ENCODE measurements at places on chromosomes 7 and 10.

- peak; percentile 17 for DNase-seq
These were observed 1.9 kb downstream of the FOXK1 start for GRCh38 chr7:4683884-4684565.

DNA sequence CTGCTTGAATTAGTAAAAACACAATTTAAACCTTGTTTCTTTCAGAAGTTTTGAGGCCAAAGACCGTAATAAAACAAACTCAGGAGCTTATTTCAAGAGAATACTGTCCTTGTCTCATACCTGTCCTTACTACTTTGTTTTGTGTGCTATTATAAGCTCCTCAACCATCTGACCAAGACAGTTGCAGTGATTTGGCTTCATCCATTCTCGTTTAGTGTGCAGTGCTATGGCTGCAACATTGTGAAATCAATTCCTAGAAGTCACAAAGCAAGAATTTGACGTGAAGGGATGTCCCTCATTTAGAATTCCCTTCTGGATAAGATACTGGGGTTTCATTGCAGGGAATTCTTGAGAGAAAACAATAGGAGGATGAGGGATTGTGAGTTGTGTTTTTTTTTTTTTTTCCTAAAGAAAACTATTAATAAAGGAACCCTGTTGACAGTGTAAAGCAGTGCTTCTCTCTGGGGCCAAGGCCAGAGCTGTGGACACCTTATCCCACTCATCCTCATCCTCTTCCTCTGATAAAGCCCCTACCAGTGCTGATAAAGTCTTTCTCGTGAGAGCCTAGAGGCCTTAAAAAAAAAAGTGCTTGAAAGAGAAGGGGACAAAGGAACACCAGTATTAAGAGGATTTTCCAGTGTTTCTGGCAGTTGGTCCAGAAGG, at the start of gene OIT3:
Gene OIT3, plus strand, starts transcription at position 604 of the 663 bp plus-strand sequence. CDS start 60 bp downstream, outside the sequence.
- DNase-seq, result no peak

- DNase-seq, result no peak
These were observed 32.0 kb downstream of the SND1 start for GRCh38 chr7:127683776-127684681.

DNA sequence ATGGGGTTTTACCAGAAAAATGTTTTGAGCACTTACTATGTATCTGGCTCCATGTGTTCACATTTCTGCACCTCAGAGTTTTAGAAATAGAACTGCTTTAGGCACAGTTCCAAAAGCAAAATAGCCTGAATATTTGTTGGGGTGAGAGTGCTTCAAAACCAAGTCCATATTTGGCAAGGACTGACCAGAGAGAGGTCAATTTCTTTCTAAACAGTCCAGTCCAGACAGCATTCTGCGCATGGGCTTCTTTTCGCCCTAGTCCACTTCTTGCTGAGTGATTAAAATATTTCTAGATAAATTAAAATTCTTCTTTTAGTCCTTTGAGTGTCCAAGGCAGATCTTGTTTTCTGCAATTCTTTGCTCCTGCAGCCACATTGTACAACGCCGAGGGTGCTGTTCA, 427.0 kb downstream of the PHTF2 start:
- no peak for DNase-seq

- DNase-seq, result no peak
These were observed 123.1 kb upstream of the CCDC6 start for GRCh38 chr10:60029475-60029874.

DNA sequence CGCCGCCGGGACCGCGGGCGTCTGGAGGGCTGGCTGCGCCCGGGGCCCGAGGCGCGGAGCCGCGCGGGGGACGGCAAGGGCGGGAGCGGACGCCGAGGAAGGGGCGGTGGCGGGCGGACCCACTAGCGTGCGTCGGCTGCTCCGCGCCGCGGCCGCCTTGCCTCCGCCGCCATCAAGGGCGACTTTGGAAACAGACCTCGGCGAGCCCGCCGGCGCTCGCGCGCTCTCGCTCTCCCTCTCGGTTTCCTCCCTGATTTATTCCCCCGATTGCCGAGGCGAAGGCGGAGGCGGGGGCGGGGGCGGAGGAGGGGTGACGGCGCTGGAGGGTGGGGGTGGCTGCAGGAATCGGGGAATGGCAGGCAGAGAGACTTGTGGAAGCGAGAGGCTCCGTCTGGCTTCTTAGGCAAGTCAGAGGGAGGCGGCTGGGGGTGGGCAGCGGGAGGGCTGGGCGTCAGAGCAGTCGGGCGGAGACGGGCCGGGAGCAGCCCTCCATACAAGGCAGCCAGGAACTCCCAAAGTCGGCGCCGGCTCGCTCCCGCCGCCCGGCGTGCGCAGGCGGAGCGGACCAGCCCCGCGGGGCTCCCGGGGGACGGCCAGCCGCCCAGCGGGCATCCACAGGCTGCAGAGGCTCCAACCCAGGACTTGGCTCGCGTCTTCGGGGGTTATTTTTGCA, at the start of gene CACNA2D1:
Gene CACNA2D1, minus strand, starts transcription at position 231 of the 673 bp plus-strand sequence.
- DNase-seq, result no peak

- no peak for DNase-seq
These were observed 131.4 kb downstream of the PLXDC2 start for GRCh38 chr10:19947656-19948055.

GRCh38 chr7:15885678-15886077, 199.2 kb upstream of the MEOX2 start:
- DNase-seq, result no peak

GRCh38 chr7:117012696-117013095, 59.4 kb downstream of the ST7 start:
- DNase-seq, result no peak

DNA sequence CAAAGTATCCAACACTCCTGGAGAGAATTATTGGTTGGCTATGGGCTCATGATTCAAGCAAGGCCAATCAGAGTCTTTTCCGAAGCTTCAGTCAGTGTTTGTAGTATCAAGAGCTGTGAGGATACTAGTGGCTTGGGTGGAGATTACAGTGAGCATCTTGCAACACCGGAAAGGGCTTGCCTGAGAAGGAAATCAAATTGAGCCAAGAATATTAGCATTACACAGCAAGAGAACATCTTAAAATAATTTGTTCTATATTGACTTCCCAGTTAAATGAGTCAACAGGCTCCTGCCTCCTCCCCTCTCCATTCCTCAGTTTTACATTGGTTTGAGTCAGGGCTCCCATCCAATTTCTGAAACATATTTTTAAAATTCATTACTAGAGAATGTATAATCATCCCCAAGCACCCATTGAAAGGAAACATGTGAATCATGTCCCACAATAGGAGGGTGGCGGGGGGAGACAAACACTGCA, 127.4 kb downstream of the ELAPOR2 start:
- DNase-seq, result no peak

DNA sequence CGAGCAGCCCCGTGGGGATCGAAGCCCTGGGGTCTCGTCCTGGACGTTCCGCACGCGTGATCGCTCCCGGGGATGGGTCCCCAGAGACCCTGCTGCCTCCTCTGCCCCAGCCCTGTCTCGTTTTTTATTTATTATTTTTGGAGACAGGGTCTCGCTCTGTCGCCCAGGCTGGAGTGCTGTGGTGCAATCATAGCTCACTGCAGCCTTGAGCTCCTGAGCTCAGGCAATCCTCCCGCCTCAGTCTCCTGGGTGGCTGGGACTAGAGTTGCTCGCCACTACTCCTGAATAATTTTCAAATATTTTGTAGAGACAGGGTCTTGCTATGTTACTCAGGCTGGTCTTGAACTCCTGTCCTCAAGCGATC, 319 bp upstream of the STX1A start:
- no peak for DNase-seq

DNA sequence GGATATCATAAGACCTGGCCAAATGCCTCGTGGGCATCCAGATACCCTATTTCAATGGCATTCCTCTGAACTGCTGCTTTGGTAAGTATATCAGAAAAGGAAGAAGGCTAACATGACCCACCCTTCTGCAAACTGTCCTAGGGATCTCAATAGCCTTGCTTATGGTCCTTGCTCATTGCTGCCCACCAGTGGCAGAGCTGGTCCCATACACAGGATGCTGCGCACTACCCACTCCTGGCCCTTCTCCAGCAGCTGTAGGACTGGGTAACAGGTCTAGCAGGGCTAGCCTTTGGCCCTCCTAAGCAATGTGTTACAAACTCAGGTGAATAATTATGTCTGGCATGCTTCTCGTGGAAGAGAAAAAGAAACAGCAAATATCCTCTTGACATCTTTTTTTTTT, 72.5 kb downstream of the C10orf90 start:
- DNase-seq, result no peak

- no peak for DNase-seq
These were observed 37.5 kb downstream of the BPGM start for GRCh38 chr7:134684165-134684564.

DNA sequence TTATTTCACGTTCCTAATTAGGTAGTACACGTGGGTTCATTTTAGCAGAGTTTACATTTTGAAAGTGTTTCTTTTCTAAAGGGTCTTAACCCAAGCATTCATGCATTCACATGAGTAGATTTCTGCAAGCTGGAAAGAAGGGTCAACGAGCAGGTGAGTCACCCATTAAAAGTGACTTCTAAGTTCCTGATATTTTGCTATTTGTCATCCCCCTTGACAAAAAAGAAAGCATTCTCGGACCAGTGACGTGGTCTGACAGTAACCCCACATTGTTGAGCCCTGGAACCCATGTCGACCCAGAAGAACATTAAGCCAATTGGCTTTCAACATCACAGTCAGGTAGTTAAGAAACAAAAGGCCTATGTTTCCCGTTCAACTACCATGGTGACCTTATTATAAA, 49.6 kb downstream of the ABCB5 start:
- DNase-seq, result no peak

GRCh38 chr10:1552406-1552805, 184.9 kb downstream of the ADARB2 start:
- no peak for DNase-seq

GRCh38 chr10:133473270-133473669, 19.5 kb downstream of the SCART1 start:
- DNase-seq, result no peak

GRCh38 chr7:41880107-41880506, 177.2 kb upstream of the INHBA start:
- no peak for DNase-seq

GRCh38 chr7:929311-929711, 25.2 kb downstream of the ADAP1 start:
- DNase-seq, result no peak

- peak; percentile 27 for DNase-seq
These were observed 61.0 kb downstream of the MPP7 start for GRCh38 chr10:28241741-28242399.

- DNase-seq, result no peak
These were observed 756.3 kb downstream of the NXPH1 start for GRCh38 chr7:9189703-9190102.

GRCh38 chr7:140041659-140042385, 20.9 kb downstream of the PARP12 start:
- DNase-seq, result no peak

- DNase-seq, result no peak
These were observed 58.3 kb downstream of the SEMA3C start for GRCh38 chr7:80860554-80860953.

- DNase-seq, result no peak
These were observed 24.4 kb upstream of the C10orf67 start for GRCh38 chr10:23368816-23369640.

GRCh38 chr10:88979153-88979562, 11.4 kb upstream of the FAS start:
- DNase-seq, result no peak

- DNase-seq, result no peak
These were observed 37.8 kb downstream of the GOLGA7B start for GRCh38 chr10:97887399-97887798.

DNA sequence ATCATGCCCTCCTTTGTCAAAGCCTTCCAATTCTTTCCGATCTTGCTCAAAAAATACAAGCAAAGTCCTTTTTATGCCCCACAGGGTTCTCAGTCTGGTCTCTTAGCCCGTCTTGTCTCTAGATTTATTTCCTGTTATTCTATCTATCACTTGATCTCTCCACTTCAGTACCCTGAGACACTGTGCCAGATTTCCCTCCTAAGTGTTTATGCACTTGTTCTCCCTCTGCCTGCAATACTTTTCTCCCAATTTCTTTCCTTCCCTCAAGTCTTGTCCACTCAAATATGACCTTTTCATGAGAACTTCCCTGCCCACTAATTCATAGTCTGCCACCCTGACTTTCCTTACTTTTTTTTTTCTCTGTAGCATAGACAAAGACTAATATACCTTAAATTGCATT, 141.4 kb downstream of the MBL2 start:
- DNase-seq, result no peak

DNA sequence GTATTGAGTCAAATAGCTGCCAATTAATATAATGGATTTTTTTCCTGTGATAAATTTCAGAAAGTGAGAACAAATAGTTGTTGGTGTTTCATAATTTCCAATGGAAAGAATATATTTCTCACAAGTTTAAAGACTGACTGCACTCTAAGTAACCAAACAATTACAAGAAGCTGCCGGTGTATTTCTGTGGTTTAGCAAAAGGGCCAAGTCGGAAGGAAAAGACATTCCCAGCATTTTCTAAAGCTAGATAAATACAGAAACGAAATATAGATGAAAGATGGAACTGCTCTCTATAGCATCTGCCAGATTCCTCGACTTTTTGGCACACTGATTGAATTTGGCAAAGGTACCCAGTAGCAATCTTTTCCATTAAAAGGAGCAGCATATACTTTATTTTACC, 92.7 kb upstream of the MKX start:
- no peak for DNase-seq

DNA sequence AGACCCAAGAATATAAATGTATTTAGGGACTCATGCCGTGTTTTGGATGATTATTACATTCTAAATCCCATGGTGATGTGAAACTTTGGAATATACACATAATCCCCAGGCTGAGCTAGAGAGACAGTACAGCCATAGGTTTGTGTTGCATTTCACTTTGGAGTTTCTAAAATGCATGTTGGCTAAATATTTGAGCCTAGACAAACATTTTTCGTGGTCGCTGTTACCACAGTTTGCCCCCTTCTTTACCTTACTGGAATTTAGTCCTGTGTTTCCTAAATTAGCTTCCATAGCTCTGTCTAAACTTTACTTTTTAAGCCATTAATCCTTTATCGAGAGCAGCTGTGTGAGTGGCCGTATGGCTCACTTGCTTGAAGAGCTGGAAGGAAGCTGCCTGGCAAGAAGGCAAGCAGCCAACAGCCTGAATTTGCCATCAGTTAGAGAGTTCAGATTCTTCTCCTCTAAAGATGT, 192.0 kb downstream of the BICC1 start:
- DNase-seq, result no peak

GRCh38 chr7:27611059-27611458, 51.6 kb downstream of the HIBADH start:
- DNase-seq, result no peak

- no peak for DNase-seq
These were observed 21.5 kb downstream of the BTAF1 start for GRCh38 chr10:91944880-91945630.
